AG08395 (cell line): ENCODE measurements at places on chromosomes 12 and 14.

DNA sequence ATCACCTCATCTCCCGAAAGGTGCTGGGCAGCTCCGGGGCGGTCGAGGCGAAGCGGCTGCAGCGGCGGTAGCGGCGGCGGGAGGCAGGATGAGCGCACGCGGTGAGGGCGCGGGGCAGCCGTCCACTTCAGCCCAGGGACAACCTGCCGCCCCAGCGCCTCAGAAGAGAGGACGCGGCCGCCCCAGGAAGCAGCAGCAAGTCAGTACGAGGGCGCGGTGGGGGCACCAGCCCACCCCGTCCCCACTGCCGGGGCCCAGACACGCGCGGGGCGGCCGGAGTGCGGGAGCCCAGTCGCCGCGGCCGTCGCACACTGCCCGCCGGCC, 862 bp downstream of the HMGA2 start:
- DNase-seq, result peak; percentile 9

DNA sequence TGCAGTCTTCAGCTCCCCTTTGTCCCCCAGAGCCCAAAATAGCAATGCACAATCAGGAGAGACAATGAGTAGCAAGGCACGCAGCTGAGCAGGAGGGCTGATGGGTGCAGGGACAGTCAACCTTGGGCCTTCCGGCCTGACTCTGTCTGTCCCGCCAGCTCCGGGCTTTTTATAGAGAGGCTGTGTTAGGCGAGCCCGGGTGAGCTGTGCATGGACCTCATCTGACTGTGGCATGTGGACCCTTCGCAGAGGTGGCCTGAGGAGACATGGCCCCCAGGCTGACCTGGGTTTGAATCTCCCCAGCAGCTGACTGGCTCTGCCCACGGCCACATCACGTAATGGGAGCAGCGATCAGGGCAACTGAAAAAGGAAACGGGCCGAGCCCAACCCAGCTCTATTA, 177.9 kb downstream of the TSPAN9 start:
- DNase-seq, result no peak

DNA sequence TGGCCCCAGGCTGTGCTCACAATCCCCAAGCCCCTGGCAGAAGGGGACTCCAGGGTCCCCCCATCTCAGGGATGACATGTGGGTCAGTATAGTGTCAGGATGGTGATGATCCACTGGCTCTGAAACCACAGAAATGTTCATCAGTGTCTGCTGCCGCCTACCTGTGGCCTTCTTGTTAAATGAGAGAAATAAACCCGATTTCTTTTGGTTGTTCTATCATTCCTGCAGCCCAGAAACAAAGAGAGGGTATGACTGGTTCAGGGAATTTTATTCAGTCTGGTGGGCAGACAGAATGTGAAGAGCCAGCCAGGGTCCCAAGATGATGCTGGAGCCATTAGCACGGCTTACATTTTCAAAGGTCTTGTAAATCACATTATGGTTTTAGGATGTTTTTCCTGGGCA, 86.6 kb downstream of the CRADD start:
- no peak for DNase-seq

DNA sequence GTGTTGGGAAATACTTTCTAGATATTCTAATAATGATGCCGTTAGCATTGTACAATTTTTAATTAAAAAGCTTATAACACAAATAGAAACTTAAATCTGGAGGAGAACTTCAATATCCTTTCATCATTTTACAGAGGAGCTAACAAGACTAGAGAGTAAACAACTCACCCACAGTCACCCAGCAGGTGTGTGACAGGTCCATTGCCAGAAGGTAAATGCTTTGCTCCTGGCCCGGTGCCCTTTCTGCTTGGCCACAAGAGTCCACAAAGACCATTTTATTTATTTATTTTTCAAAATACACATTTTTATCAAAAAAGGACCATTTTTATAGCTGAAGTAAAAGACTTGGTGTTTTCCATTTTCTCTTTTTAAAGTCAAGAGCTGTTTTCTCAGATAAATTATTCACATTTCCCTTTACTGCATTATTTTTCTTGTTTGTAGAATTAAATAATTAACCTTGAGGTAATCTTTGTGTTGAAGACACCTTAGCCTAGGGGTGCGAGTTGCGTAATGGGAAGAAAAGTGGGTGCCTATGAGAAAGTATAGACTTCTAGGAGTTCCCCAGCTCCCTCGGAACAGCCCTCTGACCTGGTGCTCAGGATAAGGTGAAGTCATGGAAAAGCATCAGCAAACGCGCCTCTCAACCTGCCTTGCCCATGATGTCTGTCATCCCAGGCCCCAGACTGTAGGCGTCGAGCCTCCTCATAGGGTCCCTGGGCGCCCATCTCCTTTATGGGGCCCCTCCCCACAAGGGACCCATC, 26.3 kb upstream of the AMIGO2 start:
- no peak for DNase-seq

GRCh38 chr12:95520816-95521215, 30.5 kb downstream of the USP44 start:
- no peak for DNase-seq

DNA sequence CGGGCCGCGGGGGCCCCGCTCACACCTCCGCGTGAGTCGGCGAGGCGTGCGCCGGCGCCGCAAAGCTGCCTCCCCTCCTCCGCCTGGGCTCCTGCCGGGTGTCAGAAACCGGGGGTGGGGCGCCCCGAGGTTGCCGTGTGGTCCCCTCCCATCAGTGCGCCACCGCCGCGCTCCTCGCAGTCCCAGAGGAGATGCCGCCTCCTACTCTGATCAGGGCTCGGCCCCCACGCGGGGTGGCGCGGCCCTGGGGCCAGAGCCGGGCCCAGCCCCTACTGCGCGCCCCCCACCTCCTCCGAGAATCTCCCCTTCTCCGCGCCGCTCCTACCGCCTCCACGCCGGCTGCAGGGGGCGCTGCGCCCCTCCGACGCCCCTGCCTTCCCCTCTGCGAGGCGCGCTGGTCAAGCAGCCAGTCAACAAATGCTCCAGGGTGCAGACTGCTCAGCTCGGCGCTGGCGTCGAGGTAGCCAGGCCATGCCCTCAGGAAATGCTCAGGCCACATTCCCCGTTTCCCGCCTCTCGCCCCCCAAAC, 467 bp upstream of the JAG2 start:
- DNase-seq, result no peak

DNA sequence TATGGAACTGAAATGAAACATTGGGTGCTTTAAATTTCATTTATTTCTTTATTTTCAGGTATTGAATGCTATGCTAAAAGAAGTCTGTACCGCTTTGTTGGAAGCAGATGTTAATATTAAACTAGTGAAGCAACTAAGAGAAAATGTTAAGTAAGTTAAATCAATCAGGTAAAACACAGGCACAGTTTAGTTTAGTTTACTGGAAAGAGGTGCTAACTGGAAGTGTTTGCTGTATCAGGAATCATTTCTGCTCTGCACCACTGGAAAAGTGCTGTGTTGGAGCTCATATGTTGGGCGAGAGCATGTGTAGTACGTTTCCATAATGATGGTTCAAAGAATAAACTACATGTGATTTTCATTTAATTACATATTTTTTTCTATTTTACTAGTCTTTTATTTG, 16.7 kb downstream of the SRP54 start:
- DNase-seq, result no peak

- no peak for DNase-seq
These were observed 25.4 kb downstream of the FGF6 start for GRCh38 chr12:4420138-4420670.

DNA sequence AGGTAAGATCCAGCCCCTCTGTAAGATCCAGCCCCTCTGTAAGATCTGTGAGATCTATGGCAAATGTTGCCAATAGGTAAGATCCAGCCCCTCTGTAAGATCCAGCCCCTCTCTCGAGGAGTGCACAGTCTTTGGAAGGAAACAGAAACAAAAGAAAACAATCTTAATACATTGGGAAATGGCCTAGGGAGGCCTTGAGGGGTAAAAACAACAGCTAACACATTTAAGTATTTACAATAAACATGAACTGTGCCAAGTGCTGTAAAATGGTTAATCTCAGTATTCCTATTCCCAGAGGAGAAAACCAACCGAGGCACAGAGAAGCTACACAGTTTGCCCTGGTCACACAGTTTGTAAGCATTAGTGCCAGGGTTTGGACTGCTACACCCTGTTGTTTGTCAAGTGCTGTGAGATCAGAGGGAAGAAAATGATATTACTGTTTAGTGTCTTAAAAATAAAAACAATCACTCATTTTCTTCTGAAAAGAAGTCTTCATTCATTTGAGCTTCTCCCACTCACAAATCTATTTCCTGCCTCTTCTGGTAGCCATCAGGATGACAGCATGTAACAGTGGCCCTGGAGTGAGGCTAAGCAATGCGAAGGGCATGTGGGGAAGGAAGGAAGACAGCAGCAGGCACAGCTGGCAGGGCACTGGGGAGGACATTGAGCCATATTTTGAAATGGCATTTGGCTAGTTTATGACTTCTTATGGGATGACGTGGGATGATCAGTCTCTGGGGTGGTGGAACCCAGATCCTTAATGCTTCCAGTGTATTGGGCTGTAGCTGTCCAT, 118.7 kb upstream of the PTPRQ start:
- DNase-seq, result peak; percentile 8

DNA sequence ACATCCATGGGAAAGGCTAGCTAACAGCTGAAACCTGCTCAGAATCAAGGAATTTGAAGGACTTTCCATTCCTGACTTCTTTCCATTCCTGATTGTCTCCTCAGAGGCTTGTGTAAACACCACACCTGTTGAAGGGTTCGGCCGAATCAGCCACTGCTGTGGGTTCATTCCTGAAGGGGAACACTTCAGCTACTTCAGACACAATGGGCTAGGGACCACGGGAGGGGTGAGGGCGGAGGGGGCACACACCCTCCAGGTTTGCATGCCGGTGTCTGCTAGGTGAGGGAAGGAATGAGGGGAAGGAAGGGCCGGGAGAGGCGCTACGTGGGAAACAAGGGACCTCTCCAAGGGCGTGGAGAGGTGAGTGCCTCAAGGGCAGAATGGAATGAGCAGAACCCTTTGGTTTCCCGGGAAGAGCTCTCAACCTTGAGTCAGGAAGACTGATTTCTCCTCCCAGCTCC, 1.3 kb downstream of the GPRC5A start:
- no peak for DNase-seq

DNA sequence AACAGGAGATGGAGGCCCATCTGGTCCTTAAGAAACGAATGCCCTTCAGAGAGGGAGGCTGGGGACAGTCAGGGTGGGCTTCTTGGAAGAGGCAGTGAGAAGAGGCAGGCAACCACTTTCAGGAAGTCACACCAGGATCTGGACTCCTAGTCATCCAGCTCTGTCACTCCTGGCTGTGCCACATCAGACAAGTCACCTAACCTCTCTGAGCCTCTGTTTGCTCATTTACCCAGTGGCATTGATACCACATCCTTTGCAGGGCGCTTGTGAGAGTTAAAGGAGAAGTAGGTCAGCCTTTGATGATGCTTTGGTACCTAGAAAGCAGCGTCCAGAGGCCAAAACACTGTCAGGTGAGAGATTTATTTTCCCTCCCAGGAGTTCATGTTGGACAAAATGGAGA, 11.1 kb downstream of the CCDC197 start:
- DNase-seq, result no peak

- DNase-seq, result no peak
These were observed 1469.4 kb upstream of the TMEM132C start for GRCh38 chr12:126797525-126797924.

GRCh38 chr14:69652942-69653684, 41.7 kb downstream of the SUSD6 start:
- no peak for DNase-seq

- DNase-seq, result no peak
These were observed 113.8 kb downstream of the OTOGL start for GRCh38 chr12:80212938-80213645.

GRCh38 chr14:40574780-40575179, 1031.9 kb upstream of the LRFN5 start:
- no peak for DNase-seq

DNA sequence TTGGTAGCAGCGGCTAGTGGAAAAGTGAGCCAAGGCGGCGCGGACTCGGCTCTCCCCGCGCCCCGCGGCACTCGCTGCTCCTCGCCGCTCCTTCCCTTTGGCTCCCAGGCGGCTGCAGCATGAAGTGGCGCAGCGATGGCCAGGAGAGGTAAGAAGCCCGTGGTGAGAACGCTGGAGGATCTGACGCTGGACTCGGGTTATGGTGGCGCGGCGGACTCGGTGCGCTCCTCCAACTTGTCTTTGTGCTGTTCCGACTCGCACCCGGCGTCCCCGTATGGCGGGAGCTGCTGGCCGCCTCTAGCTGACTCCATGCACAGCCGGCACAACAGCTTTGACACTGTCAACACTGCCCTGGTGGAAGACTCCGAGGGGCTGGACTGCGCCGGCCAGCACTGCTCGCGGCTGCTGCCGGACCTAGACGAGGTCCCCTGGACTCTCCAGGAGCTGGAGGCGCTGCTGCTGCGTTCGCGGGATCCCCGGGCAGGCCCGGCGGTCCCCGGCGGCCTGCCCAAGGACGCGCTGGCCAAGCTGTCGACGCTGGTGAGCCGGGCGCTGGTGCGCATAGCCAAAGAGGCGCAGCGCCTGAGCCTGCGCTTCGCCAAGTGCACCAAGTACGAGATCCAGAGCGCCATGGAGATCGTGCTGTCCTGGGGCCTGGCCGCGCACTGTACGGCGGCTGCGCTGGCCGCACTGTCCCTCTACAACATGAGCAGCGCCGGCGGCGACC, 225.6 kb upstream of the CRY1 start:
- no peak for DNase-seq

- no peak for DNase-seq
These were observed 15.9 kb downstream of the INTS13 start for GRCh38 chr12:26921886-26922285.

DNA sequence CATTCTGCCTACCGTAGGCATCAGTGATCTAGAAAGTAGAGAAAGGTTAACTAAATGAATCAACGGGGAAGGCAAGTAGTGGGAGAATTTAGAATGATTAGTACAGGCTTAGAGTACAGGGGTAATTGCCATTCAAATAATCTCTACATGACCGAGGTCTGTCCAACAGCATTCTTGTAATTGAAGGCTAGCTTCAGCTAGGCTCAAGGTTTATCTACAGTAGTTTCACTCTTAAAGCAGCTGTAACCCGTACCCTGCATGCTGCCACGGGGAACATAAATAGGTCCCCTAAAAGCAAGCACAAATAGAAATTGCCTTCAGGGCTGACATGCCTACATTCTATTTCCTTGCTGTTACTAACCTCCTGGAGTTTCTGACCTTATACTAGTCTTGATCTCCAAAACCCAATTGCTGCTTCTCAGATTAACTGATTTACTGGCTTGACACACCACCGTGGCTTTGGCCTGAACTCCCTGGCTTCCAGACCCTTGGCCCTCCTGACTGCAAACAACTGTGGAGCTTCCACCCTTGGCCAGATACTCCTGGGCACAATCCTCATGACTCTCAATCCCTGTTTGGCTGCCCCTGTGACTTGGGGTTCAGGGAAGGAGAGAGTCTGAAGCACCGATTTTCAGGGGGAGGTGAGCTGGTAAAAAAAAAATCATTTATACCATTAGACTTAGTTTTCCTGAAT, 242.1 kb upstream of the FOXN3 start:
- no peak for DNase-seq
